ENCODE measurements at places on chromosomes 4 and X. TPM values are rescaled to one million over a fixed set of nuclear protein-coding genes. Genes with fewer than 3 reads are reported as not detected.

DNA sequence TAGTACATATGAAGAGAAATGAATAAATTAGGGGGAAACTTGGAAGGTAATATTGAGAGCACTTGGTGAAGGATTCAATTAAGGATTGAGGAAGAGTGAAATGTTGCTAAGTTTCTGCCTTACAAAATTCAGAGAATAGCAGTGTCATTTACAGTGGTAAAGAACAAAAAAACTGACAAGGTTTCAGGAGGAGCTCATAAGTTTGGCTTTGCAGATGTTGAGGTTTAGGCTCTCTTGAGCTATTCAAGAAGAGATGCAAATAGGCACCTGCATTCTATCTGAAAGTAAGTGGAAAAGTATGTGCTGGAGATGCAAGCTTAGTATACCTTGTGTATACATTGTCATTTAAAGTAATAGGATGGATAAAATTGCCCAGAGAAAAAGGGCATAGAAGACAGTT lies 22.3 kb upstream of the EMCN start:
- no peak for DNase-seq

GRCh38 chr4:154044742-154045485 lies 256.0 kb upstream of the SFRP2 start:
- no peak for DNase-seq

DNA sequence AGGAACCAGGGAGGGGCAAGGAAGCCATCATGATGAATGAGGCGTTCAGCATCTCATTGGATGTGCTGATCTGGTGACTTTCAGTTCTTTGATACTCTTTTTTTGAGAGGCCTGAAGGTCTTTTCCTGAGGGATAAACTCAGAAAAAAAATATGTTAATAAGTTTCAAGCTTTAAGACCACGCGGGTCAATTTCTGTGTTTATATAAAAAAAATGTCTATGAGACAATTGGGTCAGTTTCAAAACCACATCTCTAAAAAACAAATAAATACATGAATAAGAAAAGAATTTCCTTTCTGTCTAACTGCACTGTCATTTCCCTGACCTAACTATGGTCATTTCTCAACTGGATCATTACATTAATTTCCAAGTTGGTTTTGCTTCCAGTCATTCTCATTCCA lies 62.6 kb downstream of the TRIML1 start:
- no peak for DNase-seq

DNA sequence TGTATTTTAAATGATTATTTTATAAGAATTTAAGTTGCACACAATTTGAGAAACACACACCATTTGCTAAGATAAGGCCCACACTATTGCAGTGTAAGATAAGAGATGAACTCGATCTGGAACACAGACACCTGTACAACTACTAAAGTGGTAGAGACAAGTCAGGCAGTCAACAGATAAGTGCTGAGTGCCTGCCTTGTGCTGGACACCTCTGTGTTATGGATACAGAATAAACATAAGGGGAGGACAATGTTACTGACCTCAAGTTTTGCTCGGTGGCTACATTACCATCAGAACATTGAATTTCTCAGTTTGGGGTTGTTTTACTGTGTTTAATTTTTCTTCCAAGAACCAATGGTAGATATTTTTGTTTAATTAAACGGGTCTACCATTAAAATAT lies 74.1 kb downstream of the RASGEF1B start:
- DNase-seq: no peak

DNA sequence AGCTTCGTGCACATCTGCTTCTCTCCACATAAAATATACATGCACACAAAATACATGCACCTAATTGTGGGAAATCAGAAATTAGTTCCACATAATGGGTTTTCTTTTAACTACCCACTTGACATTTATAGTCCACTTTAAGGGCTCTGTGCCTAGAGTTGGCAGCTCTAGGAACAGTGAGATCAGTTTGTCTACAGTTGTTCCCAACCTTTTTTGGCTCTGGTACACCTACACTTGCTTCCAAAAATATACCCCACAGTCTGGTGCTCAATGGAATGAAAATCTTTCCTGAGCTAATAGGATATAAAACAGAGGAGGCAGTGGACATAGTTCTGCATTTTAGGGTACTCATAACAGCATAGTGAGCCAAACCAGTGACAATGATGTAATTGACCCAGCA lies 36.1 kb downstream of the HDAC8 start:
- DNase-seq: no peak

- no peak for DNase-seq
Measured at GRCh38 chrX:107677501-107677901, 49.2 kb downstream of the PRPS1 start.

GRCh38 chrX:79366556-79366872 lies 620 bp downstream of the ITM2A start:
- DNase-seq: no peak

GRCh38 chr4:5224340-5224739 lies 173.1 kb downstream of the STK32B start:
- DNase-seq: no peak

DNA sequence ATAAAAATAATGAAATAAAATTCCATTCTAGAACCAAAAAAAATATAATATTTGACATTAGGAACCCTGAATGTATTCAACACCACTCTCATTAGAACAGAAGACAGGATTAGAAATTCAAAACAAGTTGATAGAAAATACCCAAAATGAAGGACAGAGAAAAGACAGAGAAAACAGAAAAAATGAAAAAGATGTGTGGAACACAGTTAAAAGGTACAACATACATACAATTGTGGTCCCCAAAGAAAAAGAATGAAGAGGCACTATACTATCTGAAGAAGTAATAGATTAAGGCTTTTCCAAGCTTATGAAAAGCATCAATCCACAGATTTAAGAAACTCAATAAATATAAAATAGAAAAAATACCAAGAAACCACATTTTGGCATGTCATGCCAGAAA lies 16.4 kb downstream of the ANKRD50 start:
- no peak for DNase-seq

DNA sequence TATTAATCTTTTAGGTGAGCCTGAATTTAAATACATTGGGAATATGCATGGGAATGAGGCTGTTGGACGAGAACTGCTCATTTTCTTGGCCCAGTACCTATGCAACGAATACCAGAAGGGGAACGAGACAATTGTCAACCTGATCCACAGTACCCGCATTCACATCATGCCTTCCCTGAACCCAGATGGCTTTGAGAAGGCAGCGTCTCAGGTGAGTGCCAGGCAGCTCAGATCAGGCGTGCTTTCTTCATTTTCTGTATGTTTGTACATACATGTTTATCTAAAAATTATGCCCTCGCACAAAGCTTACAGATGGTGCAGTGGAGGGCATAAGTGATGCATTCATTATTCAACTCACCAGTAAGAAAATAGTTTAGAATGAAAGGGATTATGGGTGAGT lies 85.6 kb downstream of the CPE start:
- DNase-seq: no peak

The CXCL3 gene
- total RNA-seq: 1.6 TPM

GRCh38 chr4:78578674-78579425 lies 27.3 kb downstream of the ANXA3 start:
- no peak for DNase-seq

The PRRG3 gene
- total RNA-seq: 0.33 TPM

DNA sequence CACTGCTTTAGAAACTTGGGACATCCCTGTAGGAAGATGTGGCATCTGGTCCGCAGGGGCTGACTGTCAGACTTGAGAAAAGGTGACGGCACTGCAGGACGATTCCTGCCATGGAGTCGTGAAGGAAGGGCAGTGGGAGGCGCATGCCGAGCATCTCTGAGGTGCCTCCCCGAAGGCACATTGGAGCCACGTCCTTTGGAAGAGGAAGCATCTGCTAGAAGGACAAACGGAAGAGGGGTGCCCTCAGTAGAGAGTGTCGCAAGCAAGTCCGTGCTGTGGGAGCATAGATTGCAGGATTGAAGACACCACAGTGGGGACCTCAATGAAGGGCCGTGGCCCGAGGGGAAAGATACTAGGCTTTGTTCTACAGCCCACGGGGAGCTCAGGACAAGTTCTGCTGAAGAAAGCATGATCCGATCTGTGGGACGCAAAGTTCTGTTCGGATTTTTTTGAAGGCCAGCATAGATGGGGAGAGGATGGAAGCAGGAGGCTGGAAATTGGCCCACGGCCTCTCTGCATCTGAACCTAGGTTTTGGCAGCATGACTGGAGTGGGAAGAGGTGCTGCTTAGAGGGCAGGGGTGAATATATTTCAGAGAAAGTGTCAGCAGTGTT lies 24.2 kb upstream of the HELT start:
- no peak for DNase-seq
